ENCODE measurements at places on chromosomes 12 and 14. TPM values are rescaled to one million over a fixed set of nuclear protein-coding genes. Genes with fewer than 3 reads are reported as not detected.
A peak's percentile ranks its signal among the peaks of the same experiment; 100 is the strongest.

DNA sequence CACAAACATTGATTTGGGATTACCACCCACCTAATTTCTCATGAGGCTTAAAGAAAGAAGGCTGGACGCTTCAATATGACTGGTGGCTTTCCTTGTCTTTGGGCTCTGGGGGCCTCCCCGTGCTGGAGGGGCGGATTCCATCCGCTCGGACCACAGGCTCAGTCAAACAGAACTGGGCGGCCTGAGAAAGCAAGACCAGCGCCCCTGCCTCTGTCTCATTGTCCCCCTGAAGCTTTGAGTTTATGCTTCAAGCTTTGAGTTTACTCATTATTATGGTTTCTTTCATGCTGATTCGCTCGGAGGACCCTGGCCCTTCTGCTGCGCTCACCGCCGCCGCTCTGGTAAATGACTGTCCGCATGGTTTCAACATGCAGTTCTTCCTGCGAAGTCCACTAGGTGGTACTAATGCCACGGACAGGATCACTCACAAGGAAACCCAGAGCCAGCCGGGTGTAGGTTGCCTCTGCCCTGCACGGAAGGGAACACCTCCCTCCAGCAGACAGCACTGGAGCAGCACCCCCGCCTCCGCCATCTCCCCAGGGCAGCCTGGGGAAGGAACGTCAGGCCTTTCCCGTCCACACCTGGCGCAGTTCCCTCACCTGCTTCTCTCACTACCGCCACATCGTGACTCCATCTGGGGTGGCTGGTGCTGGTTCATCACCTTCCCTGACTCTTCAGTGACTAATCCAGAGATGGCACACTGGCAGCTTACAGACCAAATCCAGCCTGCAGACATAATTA lies 13.2 kb upstream of the TIGAR start:
- peak; percentile 80 for DNase-seq

DNA sequence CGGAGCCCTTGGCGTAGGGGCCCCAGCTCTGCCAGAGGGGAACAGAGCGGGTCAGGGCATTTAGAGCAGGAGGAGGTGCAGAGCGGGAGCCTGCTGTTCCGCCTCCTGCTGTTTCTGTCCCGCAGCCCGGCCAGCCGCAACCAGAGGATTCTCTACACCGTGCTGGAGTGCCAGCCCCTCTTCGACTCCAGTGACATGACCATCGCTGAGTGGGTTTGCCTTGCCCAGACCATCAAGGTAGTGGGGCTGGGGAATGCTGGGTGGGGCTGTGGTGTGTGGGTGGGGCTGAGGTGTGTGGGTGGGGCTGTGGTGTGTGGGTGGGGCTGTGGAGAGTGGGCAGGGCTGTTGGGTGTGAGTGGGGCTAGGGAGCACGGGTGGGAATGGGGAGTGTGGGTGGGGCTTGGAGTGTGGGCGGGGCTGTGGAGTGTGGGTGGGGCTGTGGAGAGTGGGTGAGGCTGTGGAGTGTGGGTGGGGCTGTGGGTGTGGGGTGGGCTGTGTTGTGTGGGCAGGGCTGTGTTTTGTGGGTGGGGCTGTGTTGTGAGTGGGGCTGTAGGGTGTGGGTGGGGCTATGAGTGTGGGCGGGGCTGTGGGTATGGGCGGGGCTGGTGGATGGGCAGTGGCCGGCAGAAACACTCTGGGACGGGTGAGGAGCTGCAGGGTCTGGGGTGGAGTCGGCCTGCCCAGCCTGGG lies 8.0 kb downstream of the ASPG start:
- no peak for DNase-seq

- no peak for DNase-seq
Measured at GRCh38 chr14:74400031-74400685, 25.9 kb downstream of the SYNDIG1L start.

DNA sequence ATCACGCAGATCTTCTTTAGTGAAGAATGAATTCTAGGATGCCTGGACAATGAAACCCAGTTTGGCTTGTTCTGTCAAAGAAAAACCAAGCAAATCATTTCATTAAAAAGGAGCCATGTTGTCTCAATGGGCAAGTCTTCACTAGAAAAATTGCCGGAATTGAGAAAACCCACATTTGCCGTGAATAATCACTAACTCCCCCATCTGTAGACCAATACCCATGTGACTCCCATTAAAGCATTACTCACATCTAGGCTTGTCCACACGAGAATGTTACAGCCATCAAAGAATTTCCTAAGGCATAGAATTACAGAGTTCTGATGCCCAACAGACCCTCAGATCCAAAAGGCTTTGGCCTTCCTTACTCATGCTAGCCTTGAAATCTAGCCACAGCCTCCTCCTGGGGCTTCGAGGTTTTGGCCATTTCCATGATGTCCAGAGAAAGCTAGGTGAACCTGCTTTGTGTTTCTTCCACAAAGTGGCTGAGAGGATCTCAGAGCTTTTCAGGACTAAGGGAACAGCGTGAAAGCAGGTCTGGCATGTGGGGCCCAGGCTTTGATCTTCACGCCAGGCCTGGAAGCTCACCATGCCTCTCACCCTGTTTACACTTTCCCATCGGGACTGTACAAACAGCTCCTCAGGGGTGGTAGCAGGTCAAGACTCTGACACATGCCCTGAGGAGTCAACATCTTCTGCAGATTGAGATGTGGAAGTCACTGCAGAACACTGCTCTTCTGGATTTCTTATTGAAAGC lies 12.1 kb downstream of the SLC7A8 start:
- DNase-seq: no peak

GRCh38 chr14:103361867-103362266 lies 23.3 kb upstream of the MARK3 start:
- no peak for DNase-seq

GRCh38 chr14:90693413-90693812 lies 122.8 kb downstream of the TTC7B start:
- no peak for DNase-seq

DNA sequence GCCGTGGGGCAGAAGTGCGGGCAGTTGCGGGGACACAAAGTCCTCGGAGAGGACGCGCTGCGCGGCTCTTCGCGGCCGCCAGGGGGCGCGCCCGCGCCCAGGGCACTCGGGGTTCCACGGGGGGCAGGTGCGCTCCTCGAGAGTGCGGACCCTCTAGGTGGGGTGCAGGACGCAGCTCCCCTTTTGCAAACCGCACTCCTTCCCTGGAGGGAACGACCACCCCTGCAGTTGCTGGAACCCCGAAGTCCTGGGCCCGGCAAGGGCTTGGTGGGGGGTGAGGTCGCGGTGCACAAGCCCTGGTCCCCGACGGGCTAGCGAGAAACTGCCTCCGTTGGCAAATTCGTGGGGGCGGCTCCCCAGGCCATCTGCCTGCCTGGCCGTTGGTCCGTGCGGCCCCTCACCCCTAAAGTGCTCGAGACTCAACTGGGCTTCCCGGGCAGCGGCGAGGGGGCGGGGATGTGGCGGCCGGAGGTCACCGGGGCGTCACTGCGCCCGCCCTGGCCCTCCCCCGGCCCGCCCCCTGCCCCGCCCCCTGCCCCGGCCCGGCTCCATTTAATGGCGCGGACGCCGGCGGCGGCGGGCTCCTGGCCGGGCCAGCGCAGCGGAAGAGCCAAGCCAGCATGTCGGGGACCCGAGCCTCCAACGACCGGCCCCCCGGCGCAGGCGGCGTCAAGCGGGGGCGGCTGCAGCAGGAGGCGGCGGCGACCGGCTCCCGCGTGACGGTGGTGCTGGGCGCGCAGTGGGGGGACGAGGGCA lies at the start of gene ADSS1:
TSS of gene ADSS1 (plus strand) at position 579 of the 756 bp plus-strand sequence. CDS start at position 621, 42 bp downstream.
- no peak for DNase-seq

DNA sequence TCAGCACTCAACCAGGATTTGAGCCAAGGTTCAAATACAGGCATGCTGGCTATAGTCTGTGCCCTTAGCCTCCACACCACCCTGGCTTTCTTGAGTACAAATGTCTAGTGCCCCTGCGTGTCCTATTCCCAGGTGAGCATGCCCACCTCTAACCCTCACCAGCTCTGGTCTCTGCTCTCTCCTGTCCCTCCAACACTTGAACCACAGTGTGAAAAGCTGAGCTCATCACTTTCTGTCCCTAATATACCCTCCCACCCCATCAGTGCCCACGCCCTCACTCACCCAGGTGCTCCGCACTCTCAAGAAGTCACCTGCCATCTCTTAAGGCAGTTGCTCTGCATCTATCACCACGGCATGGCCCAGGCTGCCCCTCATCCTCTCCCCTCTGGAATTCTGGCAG lies 7.0 kb upstream of the KRT71 start:
- DNase-seq: no peak

- DNase-seq: no peak
Measured at GRCh38 chr12:124909831-124910560, 4.5 kb downstream of the UBC start.

GRCh38 chr14:67932708-67933246 lies 113.2 kb downstream of the RAD51B start:
- no peak for DNase-seq

DNA sequence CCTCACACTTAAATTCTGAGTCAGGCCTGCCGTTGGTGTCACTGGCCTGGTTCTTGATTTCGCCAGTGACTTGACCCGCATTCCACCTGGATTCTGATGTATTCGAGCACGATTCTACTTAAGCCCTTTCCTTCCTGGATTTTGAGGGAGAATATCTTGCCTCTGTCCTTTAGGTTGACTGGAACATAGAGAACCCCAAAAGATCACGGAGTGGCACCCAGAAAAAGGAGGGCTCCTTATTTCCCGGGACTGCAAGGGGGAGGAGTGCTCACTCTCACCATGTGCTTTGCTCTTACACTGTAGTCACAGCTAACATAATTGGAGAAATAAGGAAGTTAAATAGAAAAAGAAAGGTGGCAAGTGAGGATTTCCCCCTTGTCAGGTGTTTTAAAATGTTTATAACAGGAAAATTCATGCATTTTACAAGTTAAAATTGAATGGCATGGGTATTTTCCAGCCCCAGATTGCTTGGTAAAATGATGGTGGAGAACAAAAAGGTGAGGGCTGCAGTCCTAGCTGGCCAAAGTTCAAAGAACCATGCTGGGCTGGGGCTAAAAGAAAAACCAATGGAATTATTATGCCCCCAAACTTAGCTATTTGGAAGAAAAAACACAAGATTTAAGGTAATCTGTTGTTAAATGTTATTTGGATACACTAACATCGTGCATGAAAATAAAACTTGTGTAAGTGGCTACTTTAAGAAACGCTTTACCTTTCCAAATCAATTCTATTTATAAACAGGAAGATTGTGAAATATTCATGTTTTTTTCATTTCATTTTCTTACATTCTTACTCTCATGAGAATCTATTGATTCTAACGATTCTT lies 8.9 kb downstream of the FOXA1 start:
- no peak for DNase-seq

The KRT2 gene
- not detected for total RNA-seq

GRCh38 chr14:73825551-73826188 lies 26.0 kb upstream of the PTGR2 start:
- DNase-seq: peak; percentile 73

The CCDC38 gene
- total RNA-seq: not detected

The SDR9C7 gene
- total RNA-seq: not detected

The TPPP2 gene
- not detected for total RNA-seq

GRCh38 chr12:52413782-52414345 lies 7.7 kb upstream of the KRT82 start:
- peak; percentile 54 for DNase-seq

The TAS2R14 gene
- 0.80 TPM for total RNA-seq

DNA sequence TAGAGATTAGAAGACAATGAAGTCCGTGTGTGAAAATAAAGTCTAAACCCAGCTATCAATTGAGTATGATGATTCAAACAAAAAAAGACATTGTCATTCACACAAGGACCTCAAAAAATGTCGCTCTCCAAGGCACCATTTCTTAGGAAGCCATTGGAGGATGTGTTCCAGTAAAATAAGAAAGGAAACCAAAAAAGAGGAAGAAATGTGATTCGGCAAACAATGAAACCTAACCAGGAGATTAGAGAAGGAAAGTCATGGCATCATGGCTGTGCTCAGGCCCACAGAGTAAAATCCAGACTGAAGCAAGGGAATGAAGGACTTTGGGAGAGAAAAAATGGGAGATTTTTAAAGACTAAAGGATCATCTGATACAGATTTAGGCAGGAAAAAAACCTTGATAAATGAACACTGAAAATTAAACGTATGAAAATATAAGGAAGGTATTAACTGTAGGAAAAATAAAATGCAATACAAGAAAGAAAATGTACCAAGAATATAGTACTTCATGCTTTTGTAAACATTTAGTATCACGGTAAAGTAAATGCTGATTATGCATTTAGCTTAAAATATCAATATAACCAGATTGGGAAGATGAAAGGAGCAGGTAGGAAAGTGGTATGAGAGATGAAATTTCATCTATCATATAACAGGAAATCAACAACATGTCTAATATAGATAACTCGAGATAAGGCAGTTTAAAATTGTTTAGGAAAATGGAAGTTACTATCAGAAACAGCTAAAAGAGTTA lies 38.2 kb upstream of the MTHFD1 start:
- no peak for DNase-seq

The KRT77 gene
- not detected for total RNA-seq

The SLCO1B1 gene
- not detected for total RNA-seq

DNA sequence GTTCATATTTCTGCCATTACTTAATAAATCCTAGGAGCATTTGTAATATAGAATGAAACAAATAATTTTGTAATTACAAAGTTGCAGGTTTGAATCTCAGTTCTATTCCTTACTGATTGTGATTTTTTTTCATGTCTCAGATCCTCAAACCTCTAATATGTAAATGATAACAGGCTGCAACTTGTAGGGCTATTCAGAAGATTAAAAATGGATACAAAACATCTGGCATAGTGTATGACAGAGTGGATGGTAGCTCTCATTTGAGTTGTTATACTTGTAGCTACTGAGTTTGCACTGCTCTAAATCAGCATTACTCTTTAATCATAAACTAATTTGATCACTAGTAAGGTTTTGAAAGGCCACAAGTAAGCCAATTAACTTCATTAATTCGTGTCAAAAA lies 406.3 kb upstream of the MGAT4C start:
- DNase-seq: no peak

The GALNT9 gene
- total RNA-seq: 2.0 TPM

DNA sequence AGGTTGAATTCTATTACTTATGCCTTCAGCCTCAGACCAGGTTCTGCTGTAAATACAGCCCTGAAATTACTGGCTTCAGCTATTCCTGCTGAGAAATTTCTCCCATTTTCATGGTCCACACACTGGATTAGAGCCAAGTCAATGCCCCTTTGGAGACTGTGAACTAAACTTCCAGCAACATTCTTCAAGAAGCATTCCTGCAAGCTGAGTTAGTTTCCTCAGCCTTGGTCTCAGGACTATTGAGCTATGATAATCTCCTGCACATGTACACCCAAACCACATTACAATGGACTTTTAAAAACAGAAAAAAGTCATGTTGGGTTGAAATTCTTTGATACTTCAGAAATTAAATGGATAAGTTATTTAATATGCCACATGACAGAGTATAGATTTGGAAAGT lies 58.0 kb upstream of the AVPR1A start:
- DNase-seq: no peak

Data from H1 (cell line).